ENCODE measurements at places on chromosomes 2 and 18. TPM values are rescaled to one million over a fixed set of nuclear protein-coding genes. Genes with fewer than 3 reads are reported as not detected.

- peak; percentile 73 for DNase-seq
Observed at GRCh38 chr2:47309952-47310800, 92.8 kb upstream of the MSH2 start.

GRCh38 chr2:88258208-88258607 lies 88.1 kb downstream of the THNSL2 start:
- no peak for DNase-seq

DNA sequence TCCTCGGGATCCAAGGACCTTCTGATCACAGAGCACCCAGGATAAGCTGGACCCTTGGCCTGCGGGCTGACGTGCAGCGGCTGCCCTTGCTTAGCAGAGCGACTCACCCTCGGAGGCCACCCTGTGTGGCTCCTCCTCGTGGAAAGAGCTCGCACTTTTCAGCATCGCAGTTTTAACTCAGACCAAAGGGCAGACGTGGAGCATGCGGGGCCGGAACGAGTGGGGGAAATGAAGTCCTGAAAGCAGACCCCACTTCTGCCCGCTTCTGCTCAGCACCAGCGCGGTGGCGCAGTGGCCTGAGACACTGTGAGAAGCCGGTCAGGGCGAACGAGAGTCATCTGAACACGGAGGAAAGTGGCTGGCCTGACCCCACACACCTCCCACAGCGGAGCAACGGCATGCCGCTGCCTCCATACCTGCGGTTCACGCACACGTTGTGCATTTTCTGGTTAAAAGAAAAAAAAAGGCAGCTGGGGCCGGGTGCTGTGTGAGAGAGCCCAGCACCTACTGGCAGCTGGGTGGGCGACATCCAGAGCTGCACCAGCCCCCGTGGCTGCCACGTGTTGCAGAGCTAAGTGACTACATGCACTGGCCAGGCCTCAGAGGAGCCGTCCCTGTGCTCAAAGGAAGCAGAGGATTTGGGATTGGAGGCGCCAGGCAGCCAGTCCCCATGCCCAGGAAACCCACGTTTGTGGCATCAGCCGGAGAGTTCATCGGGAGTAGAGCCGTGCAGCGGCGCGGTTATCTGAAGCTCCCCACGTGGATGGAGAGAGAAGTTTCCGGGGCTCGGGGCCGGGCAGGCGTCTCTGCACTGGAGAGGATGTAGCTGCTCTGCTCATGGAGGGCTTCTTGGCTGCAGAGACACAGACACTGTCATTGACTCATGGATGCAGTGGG lies 89.7 kb downstream of the USP40 start:
- DNase-seq = no peak

GRCh38 chr2:120438301-120439066 lies 92.5 kb downstream of the INHBB start:
- DNase-seq = no peak

- no peak for DNase-seq
Observed at GRCh38 chr18:23921716-23922285, 92.8 kb upstream of the TTC39C start.

DNA sequence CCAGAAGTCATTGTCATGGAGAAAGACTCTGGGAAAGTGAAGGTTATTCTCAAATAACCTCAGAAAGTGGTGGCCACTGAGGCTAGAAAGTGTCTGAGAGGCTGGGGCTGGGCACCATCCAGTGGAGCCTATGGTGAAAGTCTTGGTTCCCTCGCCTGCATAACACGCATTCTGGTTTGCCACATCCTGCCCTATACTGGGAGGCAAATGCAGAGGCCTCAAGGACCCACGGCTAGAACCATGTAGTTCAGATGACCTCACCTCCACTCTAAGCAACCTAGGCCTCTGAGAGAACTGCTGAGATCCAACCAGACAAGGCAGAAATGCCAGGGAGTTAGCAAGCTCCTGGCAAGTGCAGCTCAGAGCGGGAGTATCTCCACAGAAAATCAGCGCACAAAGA lies 5.1 kb downstream of the ITGB6 start:
- DNase-seq = no peak

- no peak for DNase-seq
Observed at GRCh38 chr2:212665948-212666347, 127.3 kb upstream of the ERBB4 start.

- no peak for DNase-seq
Observed at GRCh38 chr2:237160271-237160919, 74.7 kb downstream of the COPS8 start.

PROKR1 gene
- total RNA-seq = not detected

- DNase-seq = no peak
Observed at GRCh38 chr18:28494151-28494550, 317.2 kb upstream of the CDH2 start.

- DNase-seq = no peak
Observed at GRCh38 chr18:35998967-35999366, 26.5 kb downstream of the RMP24 start.

GRCh38 chr2:190835303-190835930 lies 45.2 kb upstream of the GLS start:
- DNase-seq = peak; percentile 49

DNA sequence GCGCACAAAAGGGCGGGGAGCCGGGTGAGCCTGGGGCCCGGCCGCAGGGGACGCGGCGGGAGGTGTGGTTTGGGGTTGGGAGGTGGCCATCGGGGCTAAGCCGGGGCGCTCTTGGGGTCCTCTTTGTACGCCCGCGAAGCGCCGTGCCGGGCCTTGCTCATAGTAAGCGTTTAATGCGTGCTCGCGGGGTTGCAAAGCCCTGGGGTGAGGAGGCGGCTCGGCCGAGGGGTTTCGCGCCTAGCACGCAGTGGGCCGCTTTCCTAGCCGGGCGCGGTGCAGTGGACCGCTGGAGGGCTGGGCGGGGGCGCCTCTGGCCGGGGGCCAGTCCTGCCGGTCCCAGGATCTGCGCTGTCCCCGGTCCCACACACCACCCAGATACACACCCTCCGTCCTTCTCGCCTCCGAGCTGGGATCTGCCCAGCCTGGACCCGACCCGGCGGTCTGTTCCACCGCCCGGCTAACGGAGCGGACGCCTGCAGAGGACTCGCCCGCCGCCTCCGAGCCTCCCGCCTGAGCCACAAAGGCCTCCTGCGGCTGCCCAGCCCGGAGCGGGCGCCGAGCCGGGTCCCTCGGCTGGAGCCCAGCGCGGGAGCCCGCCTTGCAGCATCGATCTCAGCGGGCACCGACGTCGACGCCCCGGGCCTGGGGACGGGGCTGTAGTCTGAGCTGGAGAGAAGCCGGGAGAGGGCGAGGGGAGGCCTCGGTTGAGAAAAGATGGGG lies 564 bp downstream of the DPYSL5 start:
- DNase-seq = no peak

TYW5 gene
- total RNA-seq = 6.4 TPM

GRCh38 chr2:164967781-164968228 lies 12.5 kb upstream of the SLC38A11 start:
- DNase-seq = peak; percentile 85

GRCh38 chr18:63936932-63937393 lies 12.1 kb upstream of the HMSD start:
- no peak for DNase-seq

DNA sequence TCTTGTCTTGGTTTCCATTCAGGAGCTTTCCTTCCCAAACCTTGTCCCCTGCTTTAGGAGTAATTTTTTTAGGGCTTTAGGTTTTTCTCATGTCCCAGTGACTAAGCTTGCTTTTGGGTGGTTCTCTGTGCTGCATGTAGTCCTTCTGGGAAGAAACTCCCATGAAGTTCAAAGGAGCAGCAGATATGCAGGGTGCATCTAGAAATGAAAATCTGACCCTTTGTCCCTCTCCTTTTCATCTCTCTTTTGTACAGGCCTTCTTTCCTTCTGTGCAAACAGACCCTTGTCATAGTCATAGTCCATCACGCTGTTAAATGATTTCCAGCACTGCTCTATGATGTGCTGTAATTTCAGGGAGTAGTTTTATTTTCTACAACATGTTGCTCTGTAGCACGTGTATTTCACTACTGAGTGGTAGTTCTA lies 20.4 kb downstream of the FMNL2 start:
- no peak for DNase-seq

FAM110C gene
- total RNA-seq = 21.1 TPM

All from PC-9 (cell line).